ENCODE measurements at places on chromosomes 4 and X.

DNA sequence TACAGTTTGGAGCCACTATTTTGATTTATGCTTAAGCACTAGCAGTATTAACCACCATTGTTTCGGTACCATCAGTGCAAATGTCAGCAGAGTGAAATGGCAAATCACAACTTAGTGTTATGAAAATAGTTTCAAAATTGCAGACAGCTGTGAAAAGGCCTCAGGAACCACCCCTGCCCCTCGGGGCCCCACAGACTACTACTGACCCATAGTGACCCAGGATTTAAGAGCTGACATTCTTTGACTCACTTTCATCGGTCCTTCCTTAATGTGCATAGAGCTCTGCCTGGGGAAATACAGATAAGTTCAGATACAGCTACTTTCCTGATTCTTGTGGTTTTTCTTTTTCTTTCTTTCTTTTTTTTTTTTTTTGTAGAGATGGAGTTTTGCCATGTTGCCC, 3.3 kb upstream of the BBS7 start:
- no peak for DNase-seq

DNA sequence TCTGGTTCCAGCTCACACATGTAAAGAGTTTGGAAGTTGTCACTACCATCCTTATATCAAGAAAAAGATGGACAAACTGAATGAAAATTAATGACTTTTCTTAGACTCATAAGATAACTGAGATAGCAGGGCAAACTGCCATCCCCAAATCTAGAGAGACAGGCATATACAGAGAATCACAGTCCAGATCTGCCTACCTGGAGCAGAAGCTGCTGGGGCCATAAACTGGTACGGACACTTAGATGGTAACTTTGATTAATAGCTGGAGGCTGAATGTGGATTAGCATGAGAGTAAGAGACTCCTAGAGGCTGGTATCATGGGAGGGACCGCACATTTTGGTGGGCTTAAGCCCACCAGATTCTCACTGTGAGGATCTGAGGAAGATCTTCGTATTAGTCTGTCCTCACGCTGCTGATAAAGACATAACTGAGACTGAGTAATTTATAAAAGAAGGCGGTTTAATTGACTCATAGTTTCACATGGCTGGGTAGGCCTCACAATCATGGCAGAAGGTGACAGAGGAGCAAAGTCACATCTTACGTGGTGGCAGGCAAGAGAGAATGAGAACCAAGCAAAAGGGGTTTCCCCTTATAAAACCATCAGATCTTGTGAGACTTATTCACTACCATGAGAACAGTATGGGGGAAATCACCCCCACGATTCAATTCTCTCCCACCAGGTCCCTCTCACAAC, 10.8 kb upstream of the POLA1 start:
- no peak for DNase-seq

- no peak for DNase-seq
Measured at GRCh38 chr4:75345423-75345822, 168.8 kb downstream of the RCHY1 start.

DNA sequence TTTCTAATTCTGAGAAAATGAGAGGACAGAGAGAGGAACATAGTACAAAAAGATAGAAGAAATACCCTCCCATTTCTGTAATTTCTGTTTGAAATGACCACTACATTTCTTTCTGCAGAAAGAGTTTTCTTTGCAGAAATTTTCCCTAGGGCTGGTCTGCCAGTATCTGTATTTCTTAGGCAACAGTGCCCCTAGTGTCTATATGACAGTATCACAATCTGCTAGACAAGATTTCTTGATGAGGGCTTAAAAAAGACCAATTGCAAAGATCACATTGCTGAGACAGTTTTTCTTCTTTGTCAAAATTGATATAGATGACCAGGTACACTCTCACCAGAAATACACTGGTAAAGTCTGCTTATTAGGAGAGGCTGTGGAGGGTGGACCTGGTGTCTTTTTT, 81.0 kb upstream of the ZDHHC15 start:
- DNase-seq = no peak

- DNase-seq = no peak
Measured at GRCh38 chr4:10198365-10198764, 81.8 kb upstream of the WDR1 start.

DNA sequence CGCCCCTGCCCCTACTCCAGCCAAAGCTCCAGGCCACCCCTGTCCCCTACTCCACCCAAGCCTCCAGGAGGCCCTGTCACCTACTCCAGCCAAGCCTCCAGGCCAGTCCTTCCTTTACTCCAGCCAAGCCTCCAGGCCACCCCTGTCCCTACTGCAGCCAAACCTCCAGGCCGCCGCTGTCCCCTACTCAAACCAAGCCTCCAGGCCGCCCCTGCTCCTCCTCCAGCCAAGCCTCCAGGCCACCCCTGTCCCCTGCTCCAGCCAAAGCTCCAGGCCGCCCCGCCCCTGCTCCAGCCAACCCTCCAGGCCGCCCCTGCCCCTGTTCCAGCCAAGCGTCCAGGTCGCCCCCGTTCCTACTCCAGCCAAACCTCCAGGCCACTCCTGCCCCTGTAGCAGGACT, 5.1 kb upstream of the ASMT start:
- DNase-seq = no peak
